ENCODE measurements at places on chromosomes 16 and 17.

DNA sequence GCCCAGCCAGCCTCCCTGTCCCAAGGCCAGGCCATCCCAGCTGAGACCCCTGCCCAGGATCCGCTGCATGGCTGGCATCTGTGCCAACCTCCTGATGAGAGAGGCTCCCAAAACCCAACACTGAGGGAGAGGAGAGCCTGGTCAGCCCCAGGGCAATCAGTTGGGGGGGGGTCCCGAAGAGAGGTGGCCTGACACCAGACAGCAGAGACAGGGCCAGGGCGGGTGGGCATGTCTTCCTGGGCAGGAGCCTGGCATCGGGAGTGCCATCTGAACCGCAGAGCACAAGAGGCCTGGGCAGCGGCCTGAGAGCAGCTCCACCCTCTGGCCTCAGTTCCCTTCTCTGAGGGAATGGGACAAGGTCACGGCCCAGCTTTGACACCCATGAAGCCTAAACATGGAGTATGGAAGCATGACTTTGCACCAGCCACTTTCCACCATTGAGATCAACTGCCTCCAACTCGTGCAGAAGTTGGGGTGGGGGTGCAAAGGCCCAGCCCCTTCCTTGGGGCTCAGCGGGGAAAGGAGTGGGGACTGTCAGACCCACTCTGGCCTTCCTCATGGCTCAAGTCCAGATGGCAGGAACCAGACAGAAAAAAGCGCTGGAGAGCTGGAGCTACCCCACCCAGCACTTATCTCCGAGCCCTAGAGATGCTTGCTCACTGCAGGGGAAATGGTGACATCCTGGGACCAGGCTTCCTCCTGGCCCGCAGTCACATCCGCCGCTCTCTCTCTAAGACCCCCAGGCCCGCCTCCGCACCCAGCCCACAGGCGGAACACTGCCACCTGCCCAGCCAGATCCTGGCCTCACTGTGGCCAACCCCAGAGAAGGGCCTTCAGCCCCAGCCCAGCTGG is 9.7 kb downstream of the RHBDF2 start:
- DNase-seq, result no peak

DNA sequence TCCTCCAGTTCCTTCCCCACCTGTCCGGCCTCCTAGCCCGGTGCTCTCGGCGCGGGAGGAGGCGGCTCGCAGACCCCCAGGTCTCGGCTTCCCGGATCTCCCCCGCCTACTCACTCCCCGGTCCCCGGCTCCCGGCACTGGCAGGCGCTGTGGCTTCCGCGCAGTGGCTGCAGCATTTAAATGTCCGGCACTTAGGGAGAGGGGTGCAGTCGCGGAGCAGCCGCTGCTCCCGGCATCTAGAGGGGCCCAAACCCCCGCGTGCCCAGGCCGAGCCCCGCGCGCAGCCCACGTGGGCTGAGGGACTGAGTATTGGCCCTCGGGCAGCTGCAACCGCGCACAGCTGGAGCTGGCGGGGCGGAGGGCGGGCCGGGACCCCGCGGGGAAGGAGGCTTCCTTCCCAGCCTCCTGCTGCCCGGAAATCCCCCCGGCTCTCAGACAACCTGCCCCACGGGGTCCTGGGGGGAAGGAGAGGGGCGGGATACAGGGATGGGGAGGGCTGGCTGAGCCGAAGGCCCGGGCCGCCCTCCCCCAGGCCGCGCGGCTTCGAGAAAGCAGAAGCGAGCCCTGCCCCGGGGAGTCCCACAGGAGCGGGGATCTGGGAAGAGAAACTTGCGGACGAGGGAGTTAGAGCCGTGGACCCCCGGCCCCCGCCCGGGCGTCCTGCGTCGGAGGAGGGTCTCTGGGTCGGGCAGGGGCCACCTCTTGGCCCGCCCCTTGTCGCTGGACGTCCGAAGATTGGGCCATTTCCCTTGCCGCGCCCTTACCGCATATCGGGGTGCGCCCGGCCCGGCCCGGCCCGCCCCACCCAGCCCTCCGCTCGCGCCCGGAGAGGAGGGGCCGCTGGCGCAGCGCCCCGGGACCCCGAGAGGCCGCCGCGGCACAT is at the start of gene MMP25:
Gene MMP25 (plus strand): TSS at position 804 of the 883 bp plus-strand sequence. CDS start 357 bp downstream, outside the sequence.
- no peak for DNase-seq

DNA sequence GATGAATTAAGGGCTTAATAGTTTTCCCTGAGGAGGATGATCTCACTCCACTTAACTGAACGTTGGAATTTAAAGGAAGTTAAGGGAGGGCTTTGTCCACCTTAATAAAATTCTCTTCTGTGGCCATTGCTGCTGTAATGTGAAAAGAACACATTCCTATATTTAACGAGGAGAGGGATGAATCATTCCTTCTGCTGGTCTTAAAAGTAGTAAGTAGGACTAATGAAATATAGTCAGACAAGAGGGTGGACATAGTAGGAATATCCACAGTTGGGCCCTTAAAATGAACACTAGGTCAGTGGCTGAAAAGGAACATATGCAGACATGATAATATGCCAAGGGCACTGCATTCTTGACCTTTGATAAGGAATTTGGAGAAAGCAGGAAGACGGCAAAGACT is 405.6 kb downstream of the PMP22 start:
- no peak for DNase-seq

- no peak for DNase-seq
Measured at GRCh38 chr17:50728881-50729765, 9.7 kb downstream of the LUC7L3 start.

- DNase-seq, result no peak
Measured at GRCh38 chr16:89620406-89620841, 7.0 kb downstream of the DPEP1 start.

DNA sequence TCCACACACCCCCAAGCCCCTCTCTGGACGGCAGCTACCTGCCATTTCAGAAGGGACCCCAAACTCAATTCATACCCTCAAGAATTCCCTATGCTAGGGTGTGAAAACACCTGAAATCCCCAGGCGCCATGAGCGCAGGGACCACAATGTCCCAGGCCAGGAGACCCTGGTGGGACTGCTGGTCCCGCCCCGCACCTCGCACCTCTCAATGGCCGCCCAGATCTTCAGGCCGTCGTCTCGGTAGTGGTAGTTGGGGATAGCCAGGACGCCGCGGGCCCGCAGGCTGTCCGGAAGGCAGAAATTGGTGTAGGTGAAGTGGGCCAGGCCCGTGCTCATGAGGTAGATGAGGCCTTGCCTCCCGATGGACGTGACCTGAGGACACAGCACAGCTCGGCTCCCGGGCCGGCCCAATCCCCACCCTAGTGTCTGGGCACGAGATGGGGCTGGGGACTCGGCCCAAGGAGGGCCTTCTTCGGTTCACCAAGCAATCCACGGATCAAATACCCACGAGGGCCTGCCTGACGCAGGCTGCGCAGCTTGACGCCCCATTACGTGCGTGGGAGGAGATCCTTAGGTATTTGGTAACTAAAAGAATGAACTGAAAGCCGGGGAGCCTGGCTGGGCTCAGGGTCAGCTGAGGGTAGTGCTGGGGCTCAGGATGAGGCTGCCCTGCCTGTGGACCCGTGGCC is 9.2 kb downstream of the ALOXE3 start:
- no peak for DNase-seq

- DNase-seq, result no peak
Measured at GRCh38 chr16:70703041-70703834, 17.4 kb upstream of the MTSS2 start.

GRCh38 chr17:49121696-49122292 is 10.8 kb upstream of the B4GALNT2 start:
- no peak for DNase-seq

GRCh38 chr17:16954521-16954920 is 17.4 kb downstream of the TNFRSF13B start:
- no peak for DNase-seq

DNA sequence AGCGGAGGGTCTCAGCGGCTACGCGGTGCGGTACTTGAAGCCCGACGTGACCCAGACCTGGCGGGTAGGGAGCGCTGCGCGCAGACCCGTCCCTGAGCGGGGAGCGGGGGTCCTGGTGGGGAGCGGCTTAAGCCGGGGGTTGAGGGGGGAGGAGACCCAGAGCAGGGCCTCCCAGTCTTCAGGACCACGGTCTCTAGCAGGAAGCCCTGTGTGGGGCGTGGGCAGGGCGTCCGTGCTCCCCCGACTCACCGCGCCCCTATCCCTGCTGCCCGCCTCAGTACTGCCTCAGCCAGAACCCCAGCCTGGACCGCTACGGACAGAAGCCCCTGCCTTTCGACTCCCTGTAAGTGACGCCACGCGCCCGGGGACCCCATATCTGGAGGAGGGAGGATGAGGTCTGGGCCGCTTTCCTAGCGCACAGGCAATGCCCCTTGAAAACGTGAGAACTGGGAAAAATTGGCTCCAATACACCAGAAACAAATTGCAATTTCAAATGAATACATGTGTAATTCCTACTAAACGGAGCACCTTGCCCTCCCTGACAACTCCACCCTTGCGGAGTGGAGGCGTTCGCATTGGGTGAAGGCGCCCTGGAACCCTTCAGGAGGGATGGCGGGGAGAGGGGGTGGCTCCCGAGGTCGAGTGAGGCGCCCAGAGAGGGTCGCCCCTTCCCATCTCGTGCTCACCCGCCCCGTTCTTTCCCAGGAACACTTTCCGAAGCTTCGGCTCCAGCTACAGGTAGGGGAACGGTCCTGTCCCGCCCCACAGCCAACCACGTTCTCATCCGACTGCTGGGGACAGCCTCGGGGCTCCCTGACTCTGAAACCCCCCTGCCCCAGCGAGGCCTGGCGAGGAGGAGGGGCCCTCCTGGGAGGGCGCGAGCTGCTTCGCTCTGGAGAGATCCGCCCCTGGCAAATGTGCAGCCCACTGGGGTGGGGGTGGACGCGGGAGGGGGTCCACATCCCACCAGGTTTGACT is 14.6 kb upstream of the CNGB1 start:
- no peak for DNase-seq

DNA sequence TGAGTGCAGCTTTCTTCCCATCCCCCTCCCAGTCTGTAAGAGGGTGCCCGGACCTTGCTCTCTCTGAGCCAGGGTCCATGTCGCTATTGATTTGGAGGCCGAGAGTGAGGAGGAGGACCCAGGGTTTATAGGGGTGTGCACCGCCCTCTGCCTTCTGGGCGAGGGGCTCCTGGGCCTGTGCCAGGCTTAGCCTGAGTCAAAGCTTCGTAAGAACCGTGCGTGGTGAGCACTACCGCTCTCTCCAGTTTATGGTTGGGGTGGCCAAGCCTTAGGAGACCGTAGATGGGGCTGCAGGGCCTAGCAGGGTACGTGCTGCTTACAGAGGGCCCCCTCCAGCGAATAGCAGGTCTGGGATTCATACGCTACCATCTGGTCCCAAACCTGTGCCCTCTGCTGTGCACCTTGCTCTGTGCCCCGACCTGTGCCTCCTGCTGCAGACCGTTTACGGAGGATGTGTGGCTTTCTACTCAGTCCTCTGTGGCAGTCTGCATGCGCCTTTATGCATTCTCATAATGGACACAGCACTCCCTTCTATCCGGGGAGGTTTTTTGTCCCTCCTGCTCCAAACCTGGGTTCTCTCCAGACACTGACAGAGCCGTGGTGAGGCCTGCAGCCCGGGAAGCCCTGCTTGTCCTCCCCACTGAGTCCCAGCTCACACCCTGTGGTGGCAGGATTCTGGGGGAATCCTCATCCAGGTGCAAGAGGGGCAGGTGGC is 54.7 kb downstream of the PGS1 start:
- no peak for DNase-seq

DNA sequence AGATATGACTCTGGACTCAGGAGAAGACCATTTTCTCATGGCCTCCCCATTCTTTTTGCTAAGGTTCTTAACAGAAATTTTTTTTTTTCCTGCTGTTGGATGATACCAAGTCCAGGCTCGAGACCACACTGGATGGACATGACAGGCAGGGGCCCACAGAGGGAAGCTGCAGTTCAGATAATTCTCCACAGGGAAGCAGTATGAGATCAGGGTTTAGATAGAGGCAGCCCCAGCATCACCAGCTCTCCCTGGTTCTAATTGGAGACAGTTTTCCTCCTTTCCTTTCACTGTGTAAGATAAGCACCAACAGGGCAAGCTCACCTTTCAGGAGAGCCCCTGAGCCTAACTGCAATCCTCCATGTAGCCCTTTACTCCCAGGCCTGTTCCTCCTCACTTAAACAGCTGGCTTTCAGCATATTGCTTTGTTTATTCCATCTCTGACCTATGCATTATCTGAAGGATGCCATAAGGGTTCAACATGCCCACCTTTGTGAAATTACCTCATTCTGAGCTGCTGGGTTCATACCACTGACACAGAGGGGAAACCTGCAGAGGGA is 108.1 kb downstream of the SNX11 start:
- DNase-seq, result no peak

GRCh38 chr17:27495460-27495859 is 39.2 kb downstream of the KSR1 start:
- no peak for DNase-seq

DNA sequence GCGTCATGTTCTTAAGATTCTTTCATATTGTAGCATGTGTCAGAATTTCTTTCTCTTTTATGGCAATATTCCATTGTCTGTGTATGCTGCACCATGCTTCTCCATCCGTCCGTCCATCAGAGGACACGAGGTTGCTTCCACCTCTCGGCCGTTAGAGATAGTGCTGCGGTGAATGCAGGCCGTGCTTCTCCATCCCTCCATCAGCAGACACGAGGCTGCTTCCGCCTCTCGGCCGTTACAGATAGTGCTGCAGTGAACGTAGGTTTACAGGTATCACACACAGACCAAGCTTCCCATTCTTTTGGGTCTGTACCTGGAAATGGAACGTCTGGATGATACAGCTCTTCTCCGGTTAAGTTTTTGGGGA is 113.5 kb downstream of the CMIP start:
- DNase-seq, result no peak

DNA sequence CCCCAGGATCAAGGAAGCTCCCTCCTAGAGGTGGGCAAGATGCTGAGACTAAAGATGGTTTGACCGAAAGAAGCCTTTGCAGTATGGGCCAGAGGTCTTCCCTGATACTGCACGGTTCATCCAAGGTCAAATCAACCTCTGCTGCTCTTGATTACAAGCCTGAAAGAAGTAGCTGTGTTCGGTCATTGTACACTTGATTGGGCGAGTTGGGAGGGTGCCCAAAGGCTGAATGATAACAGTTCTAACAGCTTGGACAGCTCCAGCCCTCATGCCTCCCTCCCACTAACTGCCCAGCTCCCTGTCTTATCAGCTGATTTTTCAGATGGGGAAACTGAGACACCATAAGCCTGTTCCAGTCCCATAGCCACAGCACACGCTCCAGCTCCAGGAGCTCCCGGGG is 42.8 kb downstream of the ABCC12 start:
- no peak for DNase-seq

DNA sequence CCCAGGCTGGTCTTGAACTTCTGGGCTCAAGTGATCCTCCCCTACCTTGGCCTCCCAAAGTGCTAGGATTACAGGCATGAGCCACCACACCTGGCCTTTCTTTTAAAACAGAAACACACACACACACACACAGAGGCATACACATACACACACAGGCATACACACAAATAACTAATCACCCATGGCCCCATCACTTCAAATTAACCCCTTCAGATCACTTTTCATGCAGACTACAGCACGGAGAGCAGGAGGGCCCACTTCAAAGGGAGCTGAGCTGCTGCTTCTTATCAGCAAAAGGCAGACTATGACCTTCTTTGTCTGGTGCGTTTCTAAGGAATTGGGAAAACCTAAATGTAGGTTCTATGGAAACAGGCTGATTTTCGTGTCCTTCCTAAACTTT is 1.9 kb downstream of the CLCN7 start:
- no peak for DNase-seq

- DNase-seq, result no peak
Measured at GRCh38 chr17:80573701-80574100, 29.1 kb downstream of the RPTOR start.

GRCh38 chr17:77374170-77374936 is 233.6 kb downstream of the SEC14L1 start:
- peak; percentile 82 for DNase-seq
